Activated CD8-positive, alpha-beta memory T cell treated with anti-CD3 and anti-CD28 coated beads for 1 hour (primary cell): ENCODE measurements at places on chromosomes 3 and 15.

DNA sequence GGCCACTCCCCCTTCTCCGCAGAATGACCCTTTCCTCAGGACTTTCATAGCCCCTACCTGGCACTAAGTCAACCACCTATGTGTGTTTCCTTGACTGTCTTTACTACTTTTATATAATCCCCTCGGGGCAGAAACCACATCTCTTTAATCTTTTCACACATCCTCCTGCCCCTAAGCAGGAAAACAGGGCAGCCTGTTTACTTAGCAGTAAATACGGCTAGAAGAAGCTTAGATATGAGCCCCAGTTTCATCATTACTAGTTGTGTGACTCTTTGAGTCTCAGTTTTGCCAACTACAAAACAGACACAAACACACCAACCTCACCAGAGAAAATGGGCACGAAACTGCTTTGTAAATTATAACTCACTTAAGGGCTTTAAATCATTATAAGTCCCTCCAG, 98.3 kb downstream of the CYP19A1 start:
- DNase-seq: no peak

- DNase-seq: no peak
Measured at GRCh38 chr3:117063930-117064329, 354.4 kb downstream of the TUSC7 start.

DNA sequence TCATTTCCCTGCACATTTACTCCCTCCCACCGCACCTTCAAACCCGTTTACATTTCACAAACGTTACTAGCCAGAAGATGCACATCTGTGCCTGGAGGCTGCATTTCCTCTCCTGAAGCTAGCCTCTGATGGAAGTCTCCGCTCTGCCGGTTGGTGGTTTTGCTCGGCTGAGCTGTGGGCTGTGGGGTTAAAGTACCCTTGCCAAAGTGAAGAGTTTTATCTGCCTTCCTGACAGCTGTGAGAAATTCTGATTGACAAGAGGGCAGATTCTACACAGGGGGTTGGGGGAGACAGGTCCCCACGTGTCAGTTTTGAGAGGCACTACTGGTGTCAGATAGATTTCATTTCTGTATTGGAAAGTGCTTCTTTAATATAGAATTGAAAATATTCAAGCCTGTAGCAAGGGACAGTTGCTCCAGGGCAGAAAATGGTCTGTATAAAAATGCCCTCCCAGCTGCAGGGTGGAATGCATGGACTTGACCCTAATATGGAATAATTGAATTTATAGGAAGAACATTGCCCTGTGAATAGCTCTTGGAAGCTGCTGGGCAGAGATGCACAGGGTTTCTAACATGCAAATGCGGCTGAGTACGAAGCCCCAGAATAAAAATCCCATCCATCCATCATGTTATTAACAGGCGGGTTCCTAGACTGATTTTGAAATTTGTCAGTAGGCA, 201.1 kb upstream of the RGMA start:
- no peak for DNase-seq

- DNase-seq: no peak
Measured at GRCh38 chr15:92753591-92753990, 98.0 kb upstream of the FAM174B start.

DNA sequence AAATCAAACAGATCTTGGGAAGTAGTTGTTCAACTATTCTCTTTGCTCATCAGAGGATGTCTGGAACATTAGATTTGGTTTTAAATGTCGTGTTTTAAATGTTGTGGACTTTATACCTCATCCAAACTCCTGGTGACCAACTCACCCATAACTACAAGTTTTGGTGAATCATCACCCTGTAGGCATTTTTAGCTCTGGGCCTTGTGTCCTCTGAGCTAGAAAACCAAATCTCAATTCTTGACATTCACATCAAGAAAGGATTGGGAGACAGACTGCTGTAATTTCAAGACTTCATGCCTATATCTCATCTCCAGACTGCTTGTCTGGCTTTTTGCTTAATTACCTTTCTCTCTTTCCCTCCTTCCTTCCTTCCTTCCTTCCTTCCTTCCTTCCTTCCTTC, 228.5 kb upstream of the ROBO2 start:
- DNase-seq: no peak

DNA sequence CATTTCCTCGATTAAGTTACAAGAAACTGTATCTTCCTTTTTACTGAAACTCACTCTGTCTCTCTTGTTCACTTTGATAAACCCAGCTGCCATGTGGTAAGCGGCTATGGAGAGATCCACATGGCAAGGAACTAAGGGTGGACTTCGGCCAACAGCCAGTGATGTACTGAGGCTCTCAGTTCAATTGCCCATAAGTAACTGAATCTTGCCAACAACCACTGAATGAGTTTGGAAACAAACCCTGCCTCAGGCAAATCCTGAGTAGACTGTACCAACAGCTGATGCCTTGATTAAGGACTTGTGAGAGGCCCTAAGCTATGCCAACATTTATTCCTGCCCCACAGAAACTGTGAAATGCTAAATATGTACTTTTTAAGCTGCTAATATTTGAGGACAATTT, 433.5 kb downstream of the PLOD2 start:
- no peak for DNase-seq
